T-helper 1 cell (primary cell): ENCODE measurements at places on chromosomes 5 and 9.

GRCh38 chr5:130112246-130112645 is 208.0 kb downstream of the CHSY3 start:
- DNase-seq, result no peak

DNA sequence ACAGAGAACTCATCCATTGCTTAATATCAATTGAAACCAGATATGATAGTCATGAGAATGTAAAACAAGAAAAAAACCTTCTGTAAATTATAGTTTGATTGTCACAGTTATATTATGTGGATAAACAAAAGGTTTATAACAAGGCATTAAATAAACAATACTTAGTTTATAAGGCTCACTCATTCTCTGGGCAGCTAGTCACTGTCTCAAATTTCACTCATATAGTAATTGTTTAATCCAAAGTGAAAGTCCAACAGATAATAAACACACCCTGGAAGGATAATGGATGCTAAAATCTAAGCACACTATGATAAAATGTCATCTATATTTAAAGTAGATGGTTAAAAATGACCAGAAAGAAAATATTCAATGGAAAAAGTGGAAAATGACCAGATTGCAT is 30.8 kb upstream of the SLC12A2 start:
- no peak for DNase-seq

DNA sequence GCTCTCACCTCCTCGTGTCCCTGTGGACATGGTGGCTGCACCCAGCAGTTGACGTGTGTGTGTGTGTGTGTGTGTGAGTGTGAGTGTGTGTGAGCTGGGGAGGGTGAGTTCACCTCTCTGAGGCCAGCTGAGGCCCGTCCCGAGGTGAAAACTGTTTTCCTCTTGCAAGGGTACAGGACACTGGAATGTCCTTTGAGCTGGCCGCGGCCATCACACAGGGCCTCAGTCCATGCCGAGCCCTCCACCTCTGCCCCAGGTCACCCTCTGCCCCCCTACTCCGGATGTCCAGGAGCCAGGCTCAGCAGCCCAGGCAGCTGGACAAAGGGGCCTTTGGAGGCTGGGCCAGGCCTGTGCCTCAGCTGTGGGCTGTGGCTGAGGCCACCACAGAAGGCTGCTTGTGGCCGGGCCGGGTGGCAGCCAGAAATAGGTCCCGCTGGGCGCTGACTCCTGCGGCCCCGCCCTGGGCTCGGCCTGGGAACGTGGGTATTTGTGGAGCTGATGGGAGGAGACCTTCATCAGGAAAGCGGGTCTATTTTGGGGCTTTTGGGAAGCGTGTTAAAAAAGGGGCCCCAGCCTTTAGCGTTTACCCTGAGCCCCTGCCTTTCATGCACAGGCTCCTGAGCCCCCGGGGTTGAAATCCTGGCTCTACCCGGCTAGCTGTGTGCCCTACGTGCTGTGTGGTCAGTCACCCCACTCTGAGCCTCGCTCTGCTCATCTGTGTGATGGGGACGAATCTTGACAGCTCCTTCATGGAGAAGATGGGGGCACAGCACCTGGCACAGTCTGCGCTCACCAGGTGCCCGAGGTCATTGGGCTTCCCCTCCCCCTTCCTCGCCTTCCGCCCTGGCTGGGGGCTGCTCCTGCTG is 75.1 kb upstream of the IER5L start:
- DNase-seq, result no peak

GRCh38 chr5:139272471-139273321 is 20.8 kb upstream of the MATR3 start:
- DNase-seq, result no peak

- no peak for DNase-seq
Measured at GRCh38 chr5:10675177-10675700, 85.8 kb downstream of the DAP start.

DNA sequence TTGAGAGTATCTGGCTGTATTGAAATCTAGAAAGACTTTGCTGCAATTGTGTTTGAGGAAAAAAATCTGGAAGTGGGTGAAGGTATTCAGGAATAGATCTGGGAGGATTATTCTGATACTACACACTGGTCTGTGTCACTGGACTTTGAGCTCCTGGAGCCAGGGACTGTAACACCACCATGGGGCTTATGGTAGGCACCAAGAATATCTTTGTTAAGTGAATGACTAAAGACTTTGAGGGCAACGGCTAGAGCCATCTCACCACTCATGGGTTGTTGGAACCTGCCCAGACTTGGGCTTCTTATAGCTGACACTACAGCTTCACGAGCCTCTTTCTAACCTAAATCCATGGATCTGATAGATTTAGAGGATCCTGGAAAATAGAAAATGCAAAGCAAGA is 10.2 kb downstream of the NFX1 start:
- no peak for DNase-seq

DNA sequence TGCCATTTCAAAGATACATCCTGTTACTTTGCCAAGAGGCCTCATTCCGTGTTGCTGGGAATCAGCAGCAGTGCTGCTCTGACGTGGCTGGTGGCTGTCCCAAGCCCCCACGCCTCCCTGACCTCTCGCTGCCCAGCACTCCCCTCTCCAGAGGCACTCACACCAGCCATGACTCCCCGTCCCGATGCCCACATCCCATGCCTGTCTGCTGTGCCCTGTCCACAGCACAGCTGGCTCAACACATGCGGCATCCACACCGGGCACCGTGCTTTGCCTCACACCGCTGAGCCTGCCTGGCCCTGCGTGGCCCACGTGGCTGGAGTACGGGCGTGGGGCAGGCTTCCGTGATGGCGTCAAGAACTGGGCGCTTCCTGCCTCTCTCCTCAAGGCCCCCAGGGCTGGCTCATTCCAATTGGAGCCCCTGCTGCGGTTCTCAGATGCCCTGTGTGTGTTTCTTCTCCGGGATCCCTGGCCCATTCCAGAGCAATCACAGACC is 7.8 kb upstream of the LCN1 start:
- no peak for DNase-seq

DNA sequence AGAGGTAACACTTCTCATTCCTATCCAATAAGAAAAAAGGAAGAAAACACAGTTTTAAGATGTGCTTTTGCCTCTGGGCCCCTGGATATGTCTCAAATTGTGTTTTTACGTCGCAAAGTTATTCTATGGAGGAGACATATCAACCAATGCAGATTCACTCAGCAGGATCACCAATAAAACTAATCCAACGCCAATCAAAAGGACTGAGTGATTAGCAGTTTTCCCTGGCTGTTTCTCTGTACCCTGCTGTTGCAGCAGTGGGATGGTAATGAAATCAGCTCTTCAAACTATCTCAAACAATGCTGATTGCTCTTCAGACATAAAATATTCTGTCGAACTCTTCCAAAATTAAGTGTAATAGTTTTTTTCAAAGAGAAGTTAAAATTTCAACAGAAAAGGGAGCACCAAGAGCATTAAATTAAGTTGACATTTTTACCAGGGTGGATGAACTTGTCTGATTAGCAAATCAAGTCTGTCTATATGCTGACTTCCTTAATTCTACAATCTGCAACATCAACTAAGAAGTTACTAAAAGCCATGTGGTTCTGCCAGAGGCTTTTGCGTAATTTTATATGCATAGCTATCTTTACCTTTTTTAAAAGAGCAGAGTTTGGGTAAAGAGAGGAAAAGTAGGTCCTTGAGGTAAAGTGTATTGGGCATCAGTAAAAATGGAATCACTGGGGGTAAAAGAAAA is 9.7 kb upstream of the HK3 start:
- DNase-seq, result no peak

GRCh38 chr9:115412656-115413055 is 294.7 kb upstream of the TNC start:
- DNase-seq, result no peak

DNA sequence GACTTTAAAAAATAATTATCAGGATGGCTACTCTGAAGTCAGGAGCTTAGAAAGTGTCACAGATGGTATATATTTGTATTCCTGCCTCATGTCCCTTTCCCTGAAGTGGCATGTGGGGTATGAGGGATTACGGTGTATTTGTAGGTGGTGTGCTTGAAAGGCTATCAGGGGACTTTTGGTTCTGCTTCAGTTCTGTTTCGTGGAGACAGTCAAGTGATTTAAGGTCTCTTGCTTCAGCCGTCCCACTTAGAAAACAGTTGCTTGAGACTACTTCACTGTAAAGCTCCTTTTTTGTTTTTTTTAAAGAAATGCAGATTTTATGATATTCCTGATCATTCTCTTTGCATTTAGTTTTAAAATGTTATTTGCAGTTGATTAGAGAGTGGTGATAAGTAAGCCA is 18.3 kb downstream of the PARP8 start:
- DNase-seq, result no peak

- DNase-seq, result peak; percentile 61
Measured at GRCh38 chr9:129143031-129143927, 32.1 kb downstream of the PTPA start.

DNA sequence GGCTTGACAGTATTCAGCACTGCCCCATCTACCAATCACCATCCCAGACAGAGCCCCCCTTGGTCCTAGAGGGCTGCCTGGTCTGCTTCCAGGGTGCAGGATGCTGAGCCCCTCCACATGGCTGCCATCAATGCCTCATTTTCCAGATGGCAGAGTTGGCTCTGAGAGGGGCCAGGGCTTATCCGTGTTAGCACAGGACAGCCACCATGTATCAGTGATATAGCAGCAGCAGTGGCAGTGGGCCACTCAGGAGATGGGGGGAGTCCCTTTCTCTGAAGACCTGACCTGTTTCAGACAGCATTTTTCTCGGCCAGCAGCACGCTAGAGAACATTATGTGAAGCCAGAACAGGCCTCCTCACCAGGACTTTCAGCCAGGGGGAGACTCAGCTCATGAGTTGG is 1.6 kb upstream of the SMIM32 start:
- no peak for DNase-seq

GRCh38 chr5:176440927-176441706 is 7.1 kb upstream of the FAF2 start:
- DNase-seq, result no peak

DNA sequence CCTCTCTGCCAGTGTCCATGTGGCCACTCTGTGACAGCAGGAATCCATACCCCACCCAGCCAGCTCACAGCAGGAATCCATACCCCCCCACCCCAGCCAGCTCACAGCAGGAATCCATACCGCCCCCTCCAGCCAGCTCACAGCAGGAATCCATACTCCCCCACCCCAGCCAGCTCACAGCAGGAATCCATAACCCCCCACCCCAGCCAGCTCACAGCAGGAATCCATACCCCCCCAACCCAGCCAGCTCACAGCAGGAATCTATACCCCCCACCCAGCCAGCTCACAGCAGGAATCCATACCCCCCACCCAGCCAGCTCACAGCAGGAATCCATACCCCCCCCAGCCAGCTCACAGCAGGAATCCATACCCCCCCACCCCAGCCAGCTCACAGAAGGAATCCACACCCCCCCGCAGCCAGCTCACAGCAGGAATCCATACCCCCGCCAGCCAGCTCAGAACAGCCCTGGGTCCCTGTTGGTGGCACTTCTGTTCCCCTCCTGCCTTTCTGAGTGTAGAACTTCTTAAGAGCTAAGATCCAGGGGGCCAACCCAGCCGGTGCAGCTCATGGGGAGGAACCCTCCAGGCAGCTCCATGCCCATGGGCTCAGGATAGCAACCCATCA is 8.4 kb upstream of the RXRA start:
- no peak for DNase-seq

DNA sequence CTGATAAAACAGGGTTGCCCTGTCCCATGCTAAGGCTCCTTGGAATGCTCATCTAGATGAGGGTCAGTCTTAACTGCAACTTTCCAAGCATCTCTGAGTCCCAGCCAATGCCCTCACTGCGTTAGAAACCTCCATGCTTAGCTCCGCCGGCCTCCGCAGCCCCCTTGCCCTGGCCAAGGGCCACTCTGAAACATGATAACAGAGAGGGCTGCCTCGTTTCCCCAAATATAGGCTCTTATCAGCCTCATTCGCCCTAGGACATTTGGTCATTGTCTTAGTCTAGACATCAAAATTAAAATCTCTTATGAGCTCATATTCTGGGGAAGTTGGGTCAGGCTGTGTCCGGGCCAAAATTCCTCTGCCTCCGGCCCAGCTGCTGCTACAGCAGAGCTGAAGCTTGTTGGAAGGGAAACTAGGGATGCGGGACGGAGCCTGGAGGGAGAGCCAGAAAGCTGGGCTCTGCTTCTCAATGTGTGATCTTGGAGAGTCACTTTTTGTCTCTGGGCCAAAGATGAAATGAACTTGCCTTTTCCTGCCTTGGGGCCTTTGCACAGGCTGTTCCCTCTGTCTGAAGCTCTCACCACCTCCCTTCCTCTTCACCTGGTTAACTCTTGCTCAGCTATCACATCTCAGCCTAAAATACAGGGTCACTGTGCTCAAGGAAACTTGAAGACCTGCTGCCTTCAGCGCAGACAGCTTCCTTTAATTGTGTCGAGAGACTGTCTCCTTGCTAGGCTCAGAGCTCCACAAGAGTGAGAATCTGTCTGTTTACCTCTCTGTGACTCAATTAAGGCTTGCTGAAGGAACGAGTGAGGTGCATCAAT is 191.3 kb downstream of the RGS3 start:
- no peak for DNase-seq

DNA sequence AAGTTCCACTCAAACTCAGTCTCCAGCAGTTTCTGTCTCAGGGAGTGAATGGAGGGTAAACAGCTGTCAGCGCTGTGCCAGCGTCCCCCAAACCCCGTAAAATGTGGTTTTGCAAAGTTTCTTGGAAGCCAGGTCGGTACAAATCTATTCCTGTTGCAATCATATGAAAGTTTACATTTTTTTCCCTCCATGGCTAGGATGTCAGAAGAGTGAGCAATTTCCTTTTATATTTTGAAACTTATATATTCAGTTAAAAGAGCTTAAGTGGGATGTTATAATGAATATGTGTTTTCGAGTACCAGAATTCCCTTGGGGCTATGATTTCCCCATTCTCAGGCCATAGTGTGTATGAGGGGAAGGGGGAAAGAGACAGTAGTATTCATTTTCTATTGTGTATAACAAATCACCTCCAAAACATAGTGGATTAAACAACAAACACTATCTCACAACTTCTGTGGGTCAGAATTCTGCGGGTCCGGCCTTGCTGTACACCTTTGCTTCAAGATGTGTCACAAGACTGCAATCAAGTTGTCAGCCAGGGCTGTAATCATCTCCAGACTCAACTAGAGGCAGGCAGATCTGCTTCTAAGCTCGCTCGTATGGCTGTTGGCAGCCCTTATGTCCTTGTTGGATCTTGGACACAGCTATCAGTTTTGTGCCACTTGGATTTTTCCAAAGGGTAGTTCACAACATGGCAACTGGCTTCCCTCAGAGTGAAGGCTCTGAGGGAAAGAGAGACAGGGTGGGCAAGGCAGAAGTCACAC is 107.4 kb downstream of the SNX18 start:
- DNase-seq, result no peak
